ENCODE measurements at places on chromosomes 11 and 22.

DNA sequence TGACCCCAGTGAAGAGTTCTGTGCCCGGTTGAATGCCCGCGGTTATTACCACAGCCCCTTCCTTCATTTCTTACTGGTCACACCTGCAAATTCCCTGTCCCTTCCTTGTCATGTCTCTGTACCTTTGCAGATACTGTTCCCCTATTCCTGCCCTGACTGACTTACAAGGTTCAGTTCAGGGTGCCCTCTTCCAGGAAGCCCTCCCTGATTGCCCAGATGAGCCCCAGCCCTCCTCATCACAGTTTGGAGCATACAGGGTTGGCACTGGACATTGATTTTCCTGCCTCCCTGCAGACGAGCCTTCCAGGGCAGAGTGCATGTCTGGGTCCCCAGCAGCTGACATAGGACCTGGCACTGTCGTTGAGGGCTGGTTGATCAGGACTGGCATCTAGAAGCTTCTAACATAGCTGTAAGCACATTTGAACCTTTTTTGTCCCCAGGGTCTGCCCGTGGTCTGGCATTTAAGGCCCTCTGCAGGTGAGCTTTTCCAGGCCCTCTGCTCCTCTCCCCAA lies 70.4 kb upstream of the SHISAL1 start:
- no peak for DNase-seq

GRCh38 chr11:73266646-73267020 lies 5.5 kb upstream of the P2RY6 start:
- DNase-seq: no peak

DNA sequence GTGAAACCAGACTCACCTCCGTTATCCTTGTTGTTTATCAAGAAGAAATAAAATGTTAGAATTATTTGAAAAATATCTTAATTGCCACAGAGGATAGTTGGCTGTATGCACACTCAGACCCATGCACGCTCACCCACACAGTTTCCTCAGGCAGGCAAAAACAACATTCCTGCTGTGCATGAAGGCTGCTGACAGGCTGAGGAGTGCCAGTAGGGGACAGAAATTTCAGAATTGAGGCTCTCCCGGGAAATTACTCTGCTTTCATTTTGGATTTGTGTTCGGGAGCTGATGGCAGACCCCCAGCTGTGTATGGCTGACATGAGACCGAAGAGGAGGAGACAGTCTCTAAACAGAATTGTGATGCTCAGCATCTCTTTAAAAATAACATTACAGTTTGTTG lies 87.5 kb downstream of the AMOTL1 start:
- DNase-seq: no peak

GRCh38 chr11:61142424-61142823 lies 18.8 kb downstream of the VPS37C start:
- no peak for DNase-seq

- DNase-seq: no peak
These were observed 25.5 kb upstream of the SHISAL1 start for GRCh38 chr22:44338177-44338810.

DNA sequence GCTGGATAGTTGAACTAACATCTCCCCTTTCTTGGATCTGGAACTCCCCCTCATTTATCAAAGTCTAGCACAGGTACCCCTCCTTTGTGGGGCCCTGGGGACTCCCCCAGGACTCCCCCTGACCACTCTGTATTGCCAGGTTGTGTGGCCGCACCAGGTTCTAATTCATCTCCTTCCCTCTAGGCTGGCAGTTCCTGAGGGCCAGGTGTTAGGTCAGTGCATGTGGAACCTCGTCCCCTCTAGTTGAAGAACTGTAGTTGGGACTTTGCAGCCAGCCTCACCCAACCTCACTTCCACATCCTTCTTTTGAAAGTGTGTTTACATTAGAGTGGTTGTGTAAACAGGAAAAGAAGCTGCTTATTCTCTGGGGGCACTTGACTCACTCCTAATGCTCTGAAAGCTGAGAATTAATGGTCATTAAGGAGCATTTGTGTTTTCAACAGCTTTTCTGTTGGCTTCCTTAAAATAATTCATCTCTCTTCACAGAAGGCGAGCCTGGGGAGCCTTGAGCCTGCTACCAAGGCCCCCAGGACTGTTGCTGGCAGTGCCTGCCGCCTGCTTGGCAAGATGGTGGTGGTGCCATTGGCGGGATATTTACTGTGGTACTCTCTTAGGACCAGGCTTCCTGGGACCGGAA lies 11.8 kb downstream of the UPB1 start:
- DNase-seq: no peak
